CD4-positive, alpha-beta T cell treated with Interleukin-4 for 4 hours (primary cell): ENCODE measurements at places on chromosomes 7 and 10.

DNA sequence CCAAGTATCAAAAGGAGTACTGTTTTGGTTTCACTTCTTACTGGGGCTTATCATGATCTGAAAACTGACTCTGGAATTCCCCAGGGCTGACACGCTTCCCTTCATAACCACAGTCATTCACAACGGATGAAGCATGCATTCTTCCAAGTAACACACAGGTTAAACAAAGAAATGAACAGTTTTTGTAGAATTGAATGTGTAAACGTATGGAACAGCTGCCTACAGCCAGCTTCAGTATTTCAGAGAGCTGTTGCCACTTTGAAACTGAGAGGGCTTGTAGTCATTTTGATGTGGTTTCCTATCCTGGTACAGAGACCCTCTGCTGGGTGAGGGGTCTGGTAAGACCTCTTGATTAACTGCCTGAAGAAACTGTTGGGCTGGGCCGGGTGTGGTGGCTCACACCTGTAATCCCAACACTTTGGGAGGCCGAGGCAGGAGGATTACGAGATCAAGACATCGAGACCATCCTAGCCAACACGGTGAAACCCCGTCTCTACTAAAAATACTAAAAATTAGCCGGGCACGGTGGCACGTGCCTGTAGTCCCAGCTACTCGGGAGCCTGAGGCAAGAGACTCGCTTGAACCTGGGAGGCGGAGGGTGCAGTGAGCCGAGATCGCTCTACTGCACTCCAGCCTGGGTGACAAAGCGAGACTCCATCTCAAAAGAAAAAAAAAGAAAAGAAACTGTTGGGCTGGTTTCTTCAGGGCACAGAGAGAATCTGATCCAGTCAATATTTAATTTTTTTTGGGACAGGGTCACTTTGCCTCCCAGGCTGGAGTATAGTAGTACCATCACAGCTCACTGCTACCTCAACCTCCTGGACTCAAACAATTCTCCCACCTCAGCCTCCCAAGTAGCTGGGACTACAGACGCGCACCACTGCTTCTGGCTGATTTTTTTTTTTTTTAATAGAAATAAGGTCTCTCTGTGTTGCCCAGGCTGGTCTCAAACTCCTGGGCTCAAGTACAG lies 4.7 kb downstream of the NFE2L3 start:
- DNase-seq = peak; percentile 85

GRCh38 chr7:24706211-24707170 lies 50.8 kb downstream of the GSDME start:
- DNase-seq = no peak

DNA sequence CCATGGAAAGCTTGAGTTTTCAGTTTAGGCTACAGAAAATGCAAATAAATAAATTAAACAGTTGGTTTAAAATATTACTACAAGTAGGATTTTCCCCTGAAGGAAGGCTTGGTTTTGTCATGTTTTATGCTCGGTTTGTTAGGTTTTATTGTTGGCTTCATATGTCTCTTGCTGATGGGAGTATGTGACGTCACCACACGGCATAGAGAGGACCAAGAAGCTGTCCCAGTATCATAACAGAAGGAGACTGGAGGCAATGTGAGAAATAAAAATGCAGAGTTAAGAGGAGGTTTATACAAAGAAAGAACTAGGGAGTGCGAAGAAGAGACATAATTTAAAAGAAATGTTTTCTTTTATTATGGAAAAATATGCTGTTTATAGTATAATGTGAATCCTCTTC lies 24.4 kb downstream of the PCDH15 start:
- no peak for DNase-seq

- DNase-seq = no peak
Measured at GRCh38 chr10:29514306-29514705, 120.5 kb downstream of the SVIL start.

DNA sequence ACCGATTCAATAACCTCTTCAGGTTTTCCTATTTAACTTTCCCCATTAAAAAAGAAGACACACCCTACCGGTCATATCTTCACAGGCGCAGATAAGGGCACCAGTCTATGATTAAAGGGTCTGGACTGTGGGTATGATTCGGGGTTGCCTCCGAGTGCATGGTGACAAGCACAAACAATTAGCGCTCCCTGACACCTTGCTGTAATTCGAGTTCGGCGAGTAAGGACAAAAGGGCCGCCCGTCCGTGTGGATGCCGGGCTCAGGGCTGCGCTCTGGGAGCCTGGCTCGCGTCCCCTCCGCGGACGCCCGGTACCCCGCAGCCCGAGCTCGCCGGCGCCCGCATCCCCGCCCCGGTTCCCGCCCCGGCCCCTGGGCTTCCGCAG lies 111.9 kb upstream of the RHEB start:
- peak; percentile 28 for DNase-seq

DNA sequence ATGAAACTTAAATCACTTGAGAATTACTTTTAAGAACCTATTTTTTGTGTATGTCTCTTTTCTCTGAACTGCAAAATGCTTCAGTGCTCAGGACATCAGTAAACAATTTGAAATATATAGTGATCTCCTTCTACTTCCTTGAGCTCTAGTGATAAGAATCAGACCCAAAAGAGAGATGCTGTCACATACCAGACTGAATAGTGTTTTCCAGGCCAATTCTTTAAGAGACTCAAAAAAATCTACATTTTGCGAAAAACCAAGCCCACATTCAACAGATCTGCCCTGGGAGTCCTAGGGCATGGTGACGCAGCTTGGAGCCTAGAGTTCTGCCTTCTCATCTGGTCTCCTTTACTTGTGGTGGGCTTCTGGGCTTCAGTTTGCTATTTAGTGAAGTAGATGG lies 72.1 kb upstream of the SLC13A1 start:
- DNase-seq = no peak
